Thyroid gland (tissue), 4 donors: ENCODE measurements at places on chromosomes 1 and 21. TPM values are rescaled to one million over a fixed set of nuclear protein-coding genes. Genes with fewer than 3 reads are reported as not detected.

The PDPN gene
- total RNA-seq: 8.5 TPM

The ZNF695 gene
- total RNA-seq: 0.11 TPM

The DEDD gene
- 32.9 TPM for total RNA-seq

The RGS8 gene
- 5.9 TPM for total RNA-seq

The CHIA gene
- total RNA-seq: not detected

The IBA57 gene
- total RNA-seq: 14.7 TPM

The SLC26A9 gene
- 3.2 TPM for total RNA-seq

The KPRP gene
- total RNA-seq: not detected

The NOTCH2 gene
- total RNA-seq: 101 TPM

- peak; percentile 22 for DNase-seq
Observed at GRCh38 chr1:246728311-246728710, 4.1 kb downstream of the SCCPDH start.

GRCh38 chr1:39573736-39574624 lies 2.6 kb downstream of the PABPC4 start:
- no peak for DNase-seq

DNA sequence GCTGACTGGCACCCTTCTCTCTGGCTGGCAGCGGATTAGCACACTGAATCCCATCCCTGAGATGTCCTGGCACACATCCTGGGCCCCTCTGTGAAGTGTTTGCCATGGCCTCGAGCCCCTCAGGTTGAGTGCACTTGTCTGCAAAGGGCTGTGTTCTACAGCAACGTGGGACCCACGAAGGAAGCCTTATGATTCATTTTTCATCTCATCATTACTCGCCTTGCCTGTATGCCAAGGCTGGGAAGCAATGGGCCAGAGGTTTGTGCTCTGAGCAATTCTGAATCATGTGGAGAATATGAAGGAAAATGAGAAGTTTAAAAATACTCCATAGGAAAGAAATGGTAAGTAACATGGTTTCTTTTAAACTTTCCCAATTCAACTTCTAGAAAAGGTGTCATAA lies 124.8 kb upstream of the LMO4 start:
- no peak for DNase-seq

GRCh38 chr1:229689904-229690303 lies 63.9 kb downstream of the URB2 start:
- no peak for DNase-seq

DNA sequence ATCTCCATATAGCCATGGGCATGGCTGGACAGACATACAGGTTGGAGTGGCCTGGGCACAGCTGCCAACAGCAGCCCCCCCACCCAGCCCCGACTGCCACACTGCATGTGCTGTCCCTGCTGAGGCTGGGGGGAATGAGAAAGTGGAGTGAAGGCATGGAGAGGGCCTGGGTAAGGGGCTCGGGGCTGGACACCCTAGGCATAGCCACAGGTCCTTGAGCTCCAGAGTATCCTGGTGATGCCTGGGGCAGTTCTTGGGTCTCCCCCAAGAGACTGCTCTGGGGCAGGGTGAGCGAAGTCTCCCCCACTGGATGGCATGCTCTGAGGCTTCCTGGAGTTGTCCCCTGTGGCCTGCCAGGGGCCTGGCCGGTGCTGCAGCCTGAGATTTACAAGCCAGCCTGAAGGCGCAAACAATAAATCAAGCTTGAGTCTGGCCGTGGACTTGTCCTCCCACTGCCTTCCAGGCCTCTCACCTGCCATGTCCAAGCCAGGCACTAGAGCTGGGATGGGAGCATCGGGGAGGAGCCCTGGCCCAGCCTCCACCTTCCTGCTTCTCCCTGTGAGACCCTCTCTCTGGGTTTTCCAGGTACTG lies 53.6 kb downstream of the FOXO6 start:
- no peak for DNase-seq

DNA sequence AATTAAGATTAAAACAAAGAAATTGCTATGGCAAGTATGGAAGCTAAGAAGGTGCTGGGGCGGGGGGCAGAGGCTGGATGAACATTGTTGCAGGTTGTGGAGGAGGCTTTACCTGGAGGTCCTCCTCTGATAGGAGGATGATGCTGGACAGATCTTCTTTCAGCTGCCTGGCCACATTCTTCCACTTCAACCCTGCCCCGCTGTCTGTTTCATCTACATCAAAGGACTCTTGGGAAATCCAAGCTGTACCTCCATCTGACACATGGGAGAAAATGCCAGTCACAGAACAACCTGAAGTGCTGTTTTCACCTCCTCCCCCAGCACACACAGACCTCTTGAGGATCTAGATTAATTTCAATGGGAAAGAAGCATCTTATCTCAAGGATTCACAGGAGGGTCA lies 5.3 kb downstream of the DFFA start:
- no peak for DNase-seq

DNA sequence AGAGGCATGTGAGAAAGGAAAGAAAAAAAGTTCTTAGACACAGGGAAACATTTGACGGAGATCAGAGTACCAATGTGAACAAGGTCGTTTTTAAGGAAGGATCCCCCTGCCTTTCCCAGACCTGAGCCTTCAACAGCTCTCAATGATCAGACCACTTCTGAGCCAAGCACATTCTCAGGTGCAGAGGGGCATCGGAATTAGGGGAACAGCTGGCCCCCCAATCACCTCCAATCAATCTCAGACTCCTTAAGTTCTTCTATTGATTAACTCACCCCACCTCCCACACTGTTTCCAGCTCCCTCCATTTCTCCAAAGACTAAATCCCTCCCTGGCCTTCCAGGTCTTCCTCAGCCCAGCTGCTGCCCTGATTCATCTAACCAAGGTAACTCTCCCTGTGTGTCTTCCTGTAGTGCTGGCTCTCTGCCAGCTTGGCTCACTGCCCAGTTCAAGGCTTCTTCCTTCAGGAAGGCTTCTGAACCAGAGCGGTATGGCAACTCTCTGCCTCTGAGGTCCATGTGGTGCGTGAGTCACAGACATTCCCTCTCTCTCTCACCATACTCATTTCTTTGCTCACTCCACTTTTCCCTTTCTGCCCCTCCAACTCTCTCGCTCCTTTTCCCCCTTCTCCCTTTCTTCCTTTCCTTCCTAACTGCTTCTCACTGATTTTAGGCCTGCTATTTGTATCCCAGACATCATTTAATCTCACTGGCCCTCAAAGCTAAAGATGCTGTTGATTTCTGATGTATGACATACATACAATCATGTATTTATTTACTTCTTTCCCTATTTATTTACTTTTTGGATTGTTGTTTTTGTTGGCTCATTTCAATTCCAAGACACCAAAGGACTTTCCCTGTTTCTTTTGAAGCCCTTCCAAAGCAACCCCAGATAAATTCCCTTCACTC lies 18.1 kb downstream of the CFAP45 start:
- DNase-seq: peak; percentile 93

GRCh38 chr21:20276954-20277353 lies 721.3 kb upstream of the NCAM2 start:
- no peak for DNase-seq

DNA sequence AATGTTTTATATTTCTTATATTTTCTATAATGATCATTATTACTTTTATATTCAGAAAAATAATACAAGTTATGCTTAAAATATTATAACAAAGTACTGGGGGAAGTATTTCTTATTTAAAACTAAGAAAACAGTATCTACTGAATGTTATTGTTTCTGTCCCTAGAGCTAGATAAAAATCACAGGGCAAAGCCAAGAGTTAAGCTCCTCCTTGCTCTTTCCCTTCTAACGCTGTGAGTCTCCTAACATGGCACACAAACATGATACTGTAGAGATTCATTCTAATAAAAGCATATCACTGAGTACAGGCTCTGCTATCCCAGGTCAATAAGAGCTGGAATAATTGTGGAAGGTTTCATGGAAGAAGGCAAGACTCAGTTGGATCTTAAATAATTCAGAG lies 53.4 kb downstream of the PTPN14 start:
- DNase-seq: no peak

- DNase-seq: no peak
Observed at GRCh38 chr1:114090738-114091505, 62.7 kb downstream of the SYT6 start.

DNA sequence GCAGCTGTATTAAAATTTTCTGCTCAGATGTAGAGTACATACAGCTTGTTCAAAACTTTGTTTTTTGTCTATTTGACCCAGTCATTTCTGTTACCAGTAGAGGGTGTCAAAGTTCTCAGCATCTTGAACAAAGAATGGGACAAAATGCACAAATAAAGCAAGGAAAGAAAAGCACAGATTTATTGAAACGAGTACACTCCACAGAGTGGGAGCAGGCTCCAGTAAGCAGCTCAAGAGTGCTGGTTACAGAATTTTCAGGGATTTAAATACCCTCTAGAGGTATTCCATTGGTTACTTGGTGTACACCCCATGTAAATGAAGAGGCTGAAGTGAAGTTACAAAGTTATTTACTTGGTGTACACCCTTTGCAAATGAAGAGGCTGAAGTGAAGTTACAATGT lies 8.9 kb upstream of the PRMT6 start:
- no peak for DNase-seq

- no peak for DNase-seq
Observed at GRCh38 chr1:78799926-78800325, 150.3 kb downstream of the IFI44 start.

DNA sequence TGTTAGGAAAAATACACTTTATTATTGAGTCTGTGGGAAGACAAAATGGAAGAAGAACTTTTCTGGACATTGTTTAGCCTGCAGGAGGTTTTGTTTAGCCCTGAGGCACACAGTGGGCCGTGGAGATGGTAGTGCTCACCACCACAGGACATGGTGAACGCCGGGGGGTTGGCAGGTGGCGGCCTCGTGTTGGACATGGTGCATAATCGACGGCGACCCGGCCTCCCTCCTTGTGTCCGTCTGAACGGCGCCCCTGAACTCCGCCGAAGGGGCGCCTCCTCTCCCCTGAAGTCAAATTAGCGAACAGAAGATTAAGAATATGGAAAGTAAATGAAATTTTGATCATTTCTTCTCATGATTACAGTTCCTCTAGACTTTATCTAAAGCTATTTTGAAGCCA lies 126.4 kb downstream of the PCBP3 start:
- no peak for DNase-seq

DNA sequence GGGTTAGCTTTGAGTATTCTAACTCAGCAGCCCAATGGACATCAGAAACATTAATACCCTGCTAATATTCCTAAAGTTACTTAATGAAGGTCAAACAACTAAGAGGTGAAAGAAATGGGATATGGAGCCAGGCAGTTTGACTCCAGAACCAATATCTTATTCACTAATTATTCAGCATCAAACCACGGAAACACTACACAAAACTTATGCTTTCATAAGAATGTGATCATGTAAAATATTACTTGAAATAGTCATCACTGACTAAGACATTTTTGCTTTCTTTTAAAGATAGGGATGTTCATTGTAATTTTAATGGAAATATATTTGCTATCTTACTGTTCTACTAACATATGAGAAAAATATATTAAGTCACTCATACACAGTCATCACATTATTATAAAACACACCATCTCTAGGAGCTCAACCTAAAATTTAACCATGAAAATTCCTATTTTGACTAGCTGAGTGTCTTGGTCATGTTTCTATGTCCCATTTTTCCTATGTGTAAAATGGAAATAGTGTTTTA lies 240.9 kb downstream of the KCTD3 start:
- no peak for DNase-seq

- no peak for DNase-seq
Observed at GRCh38 chr1:199176713-199177112, 537.9 kb downstream of the PTPRC start.

DNA sequence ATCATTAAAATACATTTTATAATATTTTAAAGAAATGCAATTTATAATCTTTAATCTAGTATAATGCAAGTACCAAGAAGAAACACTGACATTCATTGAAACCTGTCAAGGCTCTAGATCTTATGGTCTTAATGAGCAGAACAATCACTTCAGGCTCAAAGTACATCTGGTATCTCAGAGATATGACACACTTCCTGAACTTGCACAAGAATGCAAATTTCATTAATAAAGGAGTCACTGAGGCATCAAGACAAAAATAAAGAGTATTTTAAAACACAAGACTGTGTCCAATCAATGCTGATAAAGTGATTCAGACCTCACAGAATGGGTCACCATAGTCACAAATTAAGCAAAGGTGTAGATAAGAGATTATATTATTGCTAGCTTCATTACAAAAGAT lies 178.1 kb downstream of the AK5 start:
- no peak for DNase-seq

- peak; percentile 28 for DNase-seq
Observed at GRCh38 chr1:204507317-204508105, 8.7 kb upstream of the MDM4 start.

- no peak for DNase-seq
Observed at GRCh38 chr1:16083486-16083885, 10.0 kb upstream of the FAM131C start.

- DNase-seq: no peak
Observed at GRCh38 chr1:32651461-32652073, 559 bp downstream of the RBBP4 start.

GRCh38 chr21:35223480-35224156 lies 174.5 kb upstream of the RUNX1 start:
- no peak for DNase-seq

DNA sequence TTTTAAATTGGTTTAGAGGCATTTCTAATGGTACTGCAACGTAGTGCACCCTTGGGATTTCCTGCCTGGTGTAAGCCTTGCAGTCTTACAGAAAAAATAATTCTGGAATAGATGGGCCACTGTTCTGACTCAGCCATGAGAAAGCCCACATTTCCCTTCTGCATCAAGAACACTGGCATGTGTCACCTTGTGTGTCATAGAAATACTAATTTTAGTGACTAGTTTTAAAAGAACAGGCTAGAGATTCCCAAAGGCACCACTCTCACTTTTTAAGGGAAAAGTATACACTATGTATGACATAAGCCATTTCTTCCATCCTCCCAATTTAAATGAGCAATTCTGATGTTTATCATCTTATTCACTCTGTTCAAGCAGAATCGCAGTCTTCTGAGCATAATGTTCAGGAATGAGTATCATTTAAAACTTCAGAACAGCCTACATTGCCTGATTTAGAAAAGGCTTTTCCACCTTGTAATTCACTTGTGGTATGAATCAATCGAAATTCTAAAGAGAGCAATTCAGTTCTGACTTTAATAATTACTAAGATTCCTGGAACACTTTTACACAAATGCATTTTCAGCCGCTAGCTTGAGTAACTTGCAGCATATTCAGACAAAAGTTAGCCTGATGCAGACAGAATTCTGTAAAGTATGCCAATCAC lies 18.8 kb downstream of the RGS13 start:
- no peak for DNase-seq

DNA sequence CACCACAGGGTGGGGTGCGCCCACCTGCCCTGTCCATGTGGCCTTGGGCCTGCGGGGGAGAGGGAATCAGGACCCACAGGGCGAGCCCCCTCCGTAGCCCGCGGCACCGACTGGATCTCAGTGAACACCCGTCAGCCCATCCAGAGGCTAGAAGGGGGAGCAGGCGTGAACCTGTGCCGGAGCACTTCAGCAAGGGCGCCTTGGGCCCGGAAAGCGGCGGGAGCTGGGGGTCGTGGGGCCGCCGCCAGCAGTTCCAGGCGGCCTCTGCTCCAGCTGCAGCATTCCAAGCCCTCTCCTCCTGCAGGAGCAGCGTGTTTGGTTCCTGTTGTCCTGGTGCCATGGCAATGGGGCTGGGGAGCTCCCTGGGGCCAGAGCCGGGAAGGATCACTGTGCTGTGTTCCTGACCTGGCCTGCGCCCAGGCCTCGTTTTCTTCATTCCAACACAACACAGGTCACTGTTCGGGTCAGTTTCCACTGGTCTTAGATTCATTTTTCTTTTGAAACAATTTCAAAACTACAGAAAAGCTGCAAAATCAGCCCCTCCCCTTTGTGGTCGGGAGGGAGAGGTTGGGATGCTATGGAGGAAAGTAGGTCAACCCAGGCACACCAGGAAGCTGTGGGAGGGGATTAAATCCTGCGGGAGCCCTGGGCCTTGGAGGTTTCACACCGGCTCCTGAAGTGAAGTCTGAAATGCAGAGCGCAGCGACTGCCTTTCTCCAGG lies 18.8 kb downstream of the SLX9 start:
- DNase-seq: peak; percentile 34

GRCh38 chr21:35420656-35421055 lies 371.6 kb upstream of the RUNX1 start:
- DNase-seq: no peak
